ENCODE measurements at places on chromosomes 11 and 22. TPM values are rescaled to one million over a fixed set of nuclear protein-coding genes. Genes with fewer than 3 reads are reported as not detected.

Gene LINC01488
- not detected for total RNA-seq

Gene PRG3
- not detected for total RNA-seq

Gene SLC22A8
- total RNA-seq = not detected

Gene CEND1
- not detected for total RNA-seq

Gene ARHGAP20
- total RNA-seq = 3.3 TPM

Gene ASPHD2
- total RNA-seq = 1.3 TPM

Gene PGA4
- total RNA-seq = not detected

Gene MB
- not detected for total RNA-seq

Gene OR5D14
- not detected for total RNA-seq

Gene IRAG1
- 3.5 TPM for total RNA-seq

Gene IL17RA
- 8.6 TPM for total RNA-seq

Gene OR2D2
- not detected for total RNA-seq

DNA sequence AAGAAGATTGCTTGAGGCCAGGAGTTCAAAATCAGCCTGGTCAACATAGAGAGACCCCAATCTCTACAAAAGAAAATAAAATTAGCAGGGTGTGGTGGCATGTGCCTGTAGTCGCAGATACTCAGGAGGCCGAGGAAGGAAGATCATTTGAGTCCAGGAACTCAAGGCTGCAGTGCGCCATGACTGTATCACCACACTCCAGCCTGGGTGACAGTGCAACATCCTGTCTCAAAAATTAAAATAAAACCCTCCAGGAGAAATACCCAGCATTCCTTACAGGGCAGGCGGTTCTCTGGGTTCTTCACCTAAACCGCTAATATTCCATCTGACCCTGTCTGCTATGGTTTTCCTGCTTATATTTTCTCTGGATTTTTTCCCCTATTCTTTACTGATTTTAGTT lies 13.5 kb downstream of the TCF20 start:
- H3K27me3 ChIP-seq = no peaks in the 10 kb centered on the region
- H3K4me1 ChIP-seq = peaks cover 56% of the 10 kb centered on the region
- H3K36me3 ChIP-seq = no peaks in the 10 kb centered on the region
- DNase-seq = no peak
- no peak overlapping the region for H3K4me3 ChIP-seq

GRCh38 chr11:118015385-118015841 lies 29.2 kb downstream of the IL10RA start:
- H3K4me3 ChIP-seq = no peak overlapping the region
- no peak for DNase-seq
- H3K27ac ChIP-seq = no peak overlapping the region
- peaks cover 21% of the 10 kb centered on the region for H3K4me1 ChIP-seq
- H3K27me3 ChIP-seq = no peaks in the 10 kb centered on the region

GRCh38 chr11:33052231-33052630 lies 12.9 kb downstream of the TCP11L1 start:
- no peak for DNase-seq
- no peaks in the 10 kb centered on the region for H3K27me3 ChIP-seq
- H3K4me1 ChIP-seq = no peaks in the 10 kb centered on the region
- peaks cover 4% of the 10 kb centered on the region for H3K36me3 ChIP-seq
- no peak overlapping the region for H3K27ac ChIP-seq
- H3K4me3 ChIP-seq = no peak overlapping the region

- H3K27me3 ChIP-seq = no peaks in the 10 kb centered on the region
- no peak overlapping the region for H3K27ac ChIP-seq
- DNase-seq = no peak
- H3K4me3 ChIP-seq = no peak overlapping the region
- H3K4me1 ChIP-seq = no peaks in the 10 kb centered on the region
These were observed 75.7 kb downstream of the SEZ6L start for GRCh38 chr22:26245001-26245400.

DNA sequence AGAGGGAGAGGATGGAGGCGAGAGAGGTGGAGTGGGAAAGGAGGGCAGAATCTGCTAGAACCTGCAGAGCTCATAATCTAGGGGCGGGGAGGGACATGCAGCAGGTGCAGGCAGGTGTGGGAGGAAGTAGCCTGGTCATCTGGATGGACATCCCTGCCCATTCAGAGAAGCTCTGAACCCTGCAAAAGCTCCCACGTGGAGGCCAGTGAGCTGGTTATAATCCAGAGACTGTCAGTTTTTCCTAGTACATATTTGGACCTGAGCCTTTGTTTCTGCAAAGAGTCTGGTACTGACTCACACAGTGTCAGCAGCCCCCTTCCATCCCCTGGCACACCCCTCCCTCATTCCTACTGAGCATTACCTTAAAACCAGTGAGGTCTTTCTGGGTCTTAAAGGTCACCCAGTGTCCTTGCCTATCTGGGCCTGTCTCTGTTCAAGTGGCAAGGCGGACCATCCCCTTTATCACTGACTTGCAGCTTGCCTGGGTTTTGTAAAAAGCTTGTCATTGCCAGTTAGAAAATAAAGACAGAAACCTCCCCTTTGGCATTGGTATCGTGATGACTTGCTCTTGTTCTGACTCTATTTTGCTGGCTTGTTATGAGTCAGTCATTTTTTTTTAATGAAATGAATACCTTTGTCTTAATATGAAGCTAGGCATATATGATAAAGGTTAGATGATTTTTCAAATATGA lies 26.1 kb downstream of the PTPRJ start:
- no peak overlapping the region for H3K27ac ChIP-seq
- no peak overlapping the region for H3K4me3 ChIP-seq
- no peaks in the 10 kb centered on the region for H3K36me3 ChIP-seq
- no peak for DNase-seq
- H3K4me1 ChIP-seq = peaks cover 4% of the 10 kb centered on the region

GRCh38 chr22:29073618-29074275 lies 912 bp downstream of the KREMEN1 start:
- peak overlapping the region; percentile 61 for H3K4me3 ChIP-seq
- H3K36me3 ChIP-seq = no peaks in the 10 kb centered on the region
- H3K4me1 ChIP-seq = peaks cover 30% of the 10 kb centered on the region
- no peak for DNase-seq
- no peaks in the 10 kb centered on the region for H3K27me3 ChIP-seq

DNA sequence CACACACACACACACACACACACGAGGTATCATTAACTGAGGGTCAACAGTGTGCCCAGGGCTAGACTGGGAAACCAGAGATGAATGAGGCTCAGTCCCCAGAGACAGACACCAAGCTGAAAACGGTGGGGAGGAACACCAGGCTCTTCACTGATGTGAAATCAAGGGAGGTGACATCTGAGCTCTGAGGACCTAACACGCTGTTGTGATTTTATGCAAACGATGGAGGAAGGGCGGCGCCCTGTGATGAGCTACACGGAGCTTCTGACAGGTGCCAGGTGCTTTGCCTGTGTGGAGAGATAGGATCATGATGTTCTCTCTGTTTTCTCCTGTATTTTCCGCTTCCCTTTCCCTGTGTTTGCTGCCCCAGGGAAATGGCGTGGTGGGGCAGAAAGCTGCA lies 6.5 kb upstream of the CYB5R3 start:
- H3K27ac ChIP-seq = no peak overlapping the region
- H3K4me3 ChIP-seq = no peak overlapping the region
- H3K27me3 ChIP-seq = peaks cover 3% of the 10 kb centered on the region
- no peak for DNase-seq
- H3K4me1 ChIP-seq = no peaks in the 10 kb centered on the region
- H3K36me3 ChIP-seq = no peaks in the 10 kb centered on the region

DNA sequence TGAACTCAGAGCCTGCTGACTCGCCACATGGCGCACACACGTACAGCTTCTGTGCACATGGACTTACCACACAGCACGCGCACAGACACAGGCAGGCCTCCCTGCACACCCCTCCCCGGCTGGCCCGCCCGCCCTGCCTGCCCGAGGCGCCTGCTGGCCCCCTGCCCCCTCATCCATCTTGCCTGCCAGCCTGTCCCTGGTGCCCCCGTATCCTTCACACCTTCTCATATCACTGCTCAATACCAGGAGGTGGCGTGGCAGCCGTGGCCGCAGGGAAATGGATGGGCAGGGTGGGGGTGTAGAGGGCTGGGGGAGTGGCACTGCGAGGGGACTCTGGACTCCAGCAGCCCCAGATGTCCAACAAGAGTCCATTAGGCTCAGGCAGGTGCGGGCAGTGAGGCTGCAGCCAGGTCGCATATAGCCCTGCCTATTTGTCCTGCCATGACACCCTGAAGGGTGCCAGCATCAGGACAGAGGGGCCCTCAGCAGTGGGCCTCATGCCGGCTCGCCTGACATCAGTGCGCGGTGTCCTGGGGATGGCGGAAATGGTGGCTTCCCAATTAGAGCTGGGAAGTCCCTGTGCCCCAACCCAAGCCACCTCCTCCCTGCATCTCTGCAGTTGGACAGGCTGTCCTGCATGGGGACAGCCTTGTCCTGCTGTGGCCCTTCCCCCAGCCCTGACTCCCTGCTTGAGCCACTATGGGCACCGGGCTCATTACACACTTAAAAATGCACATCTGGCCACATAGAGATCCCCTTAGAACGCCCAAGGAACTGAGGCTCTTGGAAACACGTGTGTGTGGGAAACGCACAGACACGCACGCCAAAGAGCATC lies 2.0 kb upstream of the TBX10 start:
- H3K27me3 ChIP-seq = peaks cover 49% of the 10 kb centered on the region
- H3K36me3 ChIP-seq = no peaks in the 10 kb centered on the region
- DNase-seq = no peak

DNA sequence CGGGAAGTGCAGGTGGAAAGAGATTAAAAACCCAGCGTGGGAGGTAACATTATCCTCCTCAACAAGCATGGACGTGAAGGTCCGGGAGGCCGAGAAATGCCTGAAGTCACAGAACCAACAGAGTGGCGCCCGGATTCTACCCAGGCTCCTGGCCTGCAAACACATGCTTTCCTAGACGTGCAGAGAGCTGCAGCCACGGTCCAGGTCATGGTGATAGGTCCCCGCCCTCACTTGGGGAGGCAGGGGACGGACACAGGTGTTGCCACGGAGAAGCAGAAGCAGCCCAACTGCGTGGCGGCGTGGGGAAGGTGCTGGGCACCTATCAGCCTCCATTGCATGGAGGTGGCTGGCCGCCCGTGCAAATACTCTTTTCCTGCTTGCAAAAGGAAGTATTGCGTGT lies 148.8 kb downstream of the MPPED1 start:
- H3K27me3 ChIP-seq = no peaks in the 10 kb centered on the region
- H3K36me3 ChIP-seq = no peaks in the 10 kb centered on the region
- no peak overlapping the region for H3K27ac ChIP-seq
- no peak overlapping the region for H3K4me3 ChIP-seq

- no peak overlapping the region for H3K4me3 ChIP-seq
- H3K4me1 ChIP-seq = peaks cover 71% of the 10 kb centered on the region
- no peak for DNase-seq
These were observed 29.5 kb upstream of the CCDC34 start for GRCh38 chr11:27392278-27393114.

GRCh38 chr22:20130731-20131596 lies 640 bp upstream of the ZDHHC8 start:
- H3K27me3 ChIP-seq = no peaks in the 10 kb centered on the region
- peak overlapping the region; percentile 98 for H3K4me3 ChIP-seq
- H3K27ac ChIP-seq = peak overlapping the region; percentile 88
- H3K4me1 ChIP-seq = peaks cover 51% of the 10 kb centered on the region
- peak; percentile 31 for DNase-seq

DNA sequence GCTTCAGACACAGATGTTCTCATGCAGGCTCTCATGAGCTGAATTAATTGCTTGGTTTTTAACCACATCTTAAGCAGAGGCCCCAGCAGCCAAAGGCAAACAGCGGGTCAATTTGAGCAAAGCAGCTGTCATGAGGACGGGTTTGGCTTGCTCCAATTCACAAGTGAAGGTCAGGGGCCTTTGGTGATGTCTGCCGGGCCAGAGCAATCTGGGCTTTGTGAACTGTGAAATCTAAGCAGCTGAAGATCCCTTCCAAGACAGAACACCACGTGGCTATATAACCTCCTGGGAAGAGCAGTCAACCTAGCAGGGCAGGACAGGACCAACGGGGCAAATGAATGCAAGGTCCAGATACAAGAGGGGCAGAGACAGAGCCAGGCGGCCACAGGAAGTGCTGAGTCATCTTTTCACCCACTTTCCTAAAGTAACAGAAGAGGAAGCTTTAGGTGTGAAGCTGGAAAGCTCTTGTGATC lies 187.3 kb upstream of the B3GAT1 start:
- H3K4me1 ChIP-seq = no peaks in the 10 kb centered on the region
- no peaks in the 10 kb centered on the region for H3K36me3 ChIP-seq
- no peak for DNase-seq
- H3K27ac ChIP-seq = no peak overlapping the region

DNA sequence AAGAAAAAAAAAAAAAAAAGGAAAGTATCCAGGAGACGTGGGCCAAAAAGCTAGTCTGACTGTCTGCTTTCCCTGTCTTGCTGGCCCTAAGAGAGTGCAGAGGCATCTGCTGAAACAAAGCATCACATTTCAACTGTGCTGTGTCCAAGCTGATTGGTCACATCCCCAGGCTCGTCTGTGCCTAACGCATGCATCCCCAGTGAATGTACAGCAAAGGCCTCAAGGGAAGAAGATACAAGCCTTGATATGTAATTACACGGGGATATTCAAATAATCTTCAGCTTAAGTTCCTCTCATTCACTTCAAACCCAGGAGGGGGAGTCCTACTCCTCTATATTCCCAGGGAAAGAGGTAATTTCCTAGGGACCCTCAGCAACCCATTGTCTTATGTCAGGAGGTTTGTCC lies 5.4 kb upstream of the SORL1 start:
- H3K27me3 ChIP-seq = no peaks in the 10 kb centered on the region
- H3K4me1 ChIP-seq = peaks cover 100% of the 10 kb centered on the region
- no peak for DNase-seq
- no peaks in the 10 kb centered on the region for H3K36me3 ChIP-seq

GRCh38 chr11:65793144-65793581 lies 6.3 kb downstream of the OVOL1 start:
- peaks cover 23% of the 10 kb centered on the region for H3K36me3 ChIP-seq
- peak overlapping the region; percentile 89 for H3K27ac ChIP-seq
- DNase-seq = no peak
- H3K27me3 ChIP-seq = peaks cover 38% of the 10 kb centered on the region
- H3K4me1 ChIP-seq = peaks cover 33% of the 10 kb centered on the region

- no peaks in the 10 kb centered on the region for H3K36me3 ChIP-seq
- H3K4me1 ChIP-seq = no peaks in the 10 kb centered on the region
- H3K27ac ChIP-seq = no peak overlapping the region
- no peaks in the 10 kb centered on the region for H3K27me3 ChIP-seq
These were observed 9.7 kb downstream of the TUB start for GRCh38 chr11:8090756-8091155.

- DNase-seq = no peak
- H3K27me3 ChIP-seq = no peaks in the 10 kb centered on the region
- no peak overlapping the region for H3K4me3 ChIP-seq
- H3K36me3 ChIP-seq = no peaks in the 10 kb centered on the region
- H3K4me1 ChIP-seq = no peaks in the 10 kb centered on the region
These were observed 181.1 kb downstream of the HIPK3 start for GRCh38 chr11:33438301-33438700.

- peak overlapping the region; percentile 94 for H3K4me3 ChIP-seq
- DNase-seq = no peak
- H3K4me1 ChIP-seq = peaks cover 32% of the 10 kb centered on the region
- H3K27ac ChIP-seq = peak overlapping the region; percentile 99
- no peaks in the 10 kb centered on the region for H3K27me3 ChIP-seq
These were observed 1.1 kb downstream of the ATL3 start for GRCh38 chr11:63670096-63670432.

DNA sequence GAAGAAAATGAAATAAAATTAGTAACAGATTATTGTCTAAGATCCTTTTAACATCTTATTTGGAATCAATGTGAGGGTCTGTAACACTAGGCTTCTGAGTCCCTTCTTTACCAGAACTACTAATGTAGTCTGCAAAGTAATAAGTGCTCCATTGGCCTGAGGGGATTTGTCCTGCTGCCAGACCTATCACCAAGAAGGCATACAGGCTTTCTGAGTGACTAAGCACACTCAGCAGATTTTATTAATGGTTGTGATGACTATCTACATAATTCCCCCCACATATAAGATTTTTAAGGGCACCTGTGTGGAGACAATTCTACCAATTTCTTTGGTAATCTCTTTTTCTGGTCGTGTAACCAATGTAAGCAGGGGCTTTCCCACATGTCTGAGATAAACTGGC lies 365.0 kb upstream of the FAT3 start:
- no peak overlapping the region for H3K27ac ChIP-seq
- no peaks in the 10 kb centered on the region for H3K36me3 ChIP-seq
- DNase-seq = no peak
- no peak overlapping the region for H3K4me3 ChIP-seq
